Spleen (tissue), 13 donors: ENCODE measurements at places on chromosomes 1 and 21. TPM values are rescaled to one million over a fixed set of nuclear protein-coding genes. Genes with fewer than 3 reads are reported as not detected.

MROH7 gene
- polyA plus RNA-seq = 0.36 TPM

IL10 gene
- 3.8 TPM for polyA plus RNA-seq

- no peak for DNase-seq
Measured at GRCh38 chr1:156765666-156766065, 1.7 kb upstream of the PRCC start.

GRCh38 chr1:10778640-10779039 lies 17.8 kb downstream of the CASZ1 start:
- DNase-seq = peak; percentile 40

DNA sequence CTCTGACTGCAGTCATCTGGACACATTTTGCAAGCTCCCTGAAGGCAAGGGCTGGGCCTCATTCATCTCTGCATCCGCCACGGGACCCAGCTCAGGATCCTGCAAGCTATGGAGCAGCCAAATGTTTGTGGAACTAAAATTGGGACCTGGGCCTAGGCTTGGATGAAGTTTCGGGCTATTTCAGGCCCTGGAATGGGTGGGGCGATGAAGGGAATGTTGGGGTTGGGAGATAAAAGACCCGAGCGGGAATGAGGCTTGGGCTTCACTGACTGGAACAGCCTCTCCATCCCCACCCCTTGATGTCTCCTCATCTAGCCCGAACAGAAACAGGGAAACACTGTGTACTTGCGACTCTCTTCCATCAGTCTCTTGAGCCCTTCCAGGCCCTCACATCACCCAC lies 7.3 kb upstream of the AHCYL1 start:
- DNase-seq = no peak
